ENCODE measurements at places on chromosomes 5 and 9. TPM values are rescaled to one million over a fixed set of nuclear protein-coding genes. Genes with fewer than 3 reads are reported as not detected.
A peak's percentile ranks its signal among the peaks of the same experiment; 100 is the strongest.

DNA sequence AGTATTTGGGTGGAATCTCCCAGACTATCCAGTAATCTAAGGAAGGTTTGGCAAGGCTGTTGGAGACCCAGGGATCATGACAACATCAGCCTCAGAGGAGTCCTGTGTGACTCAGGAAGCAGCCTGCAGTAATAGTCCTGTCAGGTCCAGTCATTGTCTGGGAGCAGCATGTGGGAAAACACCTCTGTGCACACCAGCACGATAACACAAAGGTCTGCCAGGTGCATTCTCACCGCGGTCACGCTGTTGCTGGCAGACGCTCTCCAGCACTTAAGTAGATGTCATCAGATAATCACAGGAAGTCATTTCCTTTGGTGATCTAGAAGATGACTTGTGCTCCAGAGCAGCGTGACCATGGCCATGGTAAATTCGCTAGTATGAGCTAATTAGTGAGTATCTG is 99.2 kb upstream of the IQGAP2 start:
- DNase-seq = no peak
- no peak overlapping the region for H3K4me3 ChIP-seq
- H3K27me3 ChIP-seq = no peaks in the 10 kb centered on the region
- no peak overlapping the region for H3K27ac ChIP-seq
- no peaks in the 10 kb centered on the region for H3K4me1 ChIP-seq
- no peaks in the 10 kb centered on the region for H3K36me3 ChIP-seq

GRCh38 chr9:126081746-126082145 is 244.9 kb upstream of the MVB12B start:
- H3K27ac ChIP-seq = no peak overlapping the region
- no peak overlapping the region for H3K4me3 ChIP-seq
- no peak for DNase-seq

- no peak for DNase-seq
- H3K27ac ChIP-seq = no peak overlapping the region
- H3K27me3 ChIP-seq = no peaks in the 10 kb centered on the region
- no peak overlapping the region for H3K4me3 ChIP-seq
- H3K36me3 ChIP-seq = no peaks in the 10 kb centered on the region
Observed at GRCh38 chr9:116267021-116267420, 113.4 kb downstream of the PAPPA start.

ORM2 gene
- not detected for total RNA-seq

DNA sequence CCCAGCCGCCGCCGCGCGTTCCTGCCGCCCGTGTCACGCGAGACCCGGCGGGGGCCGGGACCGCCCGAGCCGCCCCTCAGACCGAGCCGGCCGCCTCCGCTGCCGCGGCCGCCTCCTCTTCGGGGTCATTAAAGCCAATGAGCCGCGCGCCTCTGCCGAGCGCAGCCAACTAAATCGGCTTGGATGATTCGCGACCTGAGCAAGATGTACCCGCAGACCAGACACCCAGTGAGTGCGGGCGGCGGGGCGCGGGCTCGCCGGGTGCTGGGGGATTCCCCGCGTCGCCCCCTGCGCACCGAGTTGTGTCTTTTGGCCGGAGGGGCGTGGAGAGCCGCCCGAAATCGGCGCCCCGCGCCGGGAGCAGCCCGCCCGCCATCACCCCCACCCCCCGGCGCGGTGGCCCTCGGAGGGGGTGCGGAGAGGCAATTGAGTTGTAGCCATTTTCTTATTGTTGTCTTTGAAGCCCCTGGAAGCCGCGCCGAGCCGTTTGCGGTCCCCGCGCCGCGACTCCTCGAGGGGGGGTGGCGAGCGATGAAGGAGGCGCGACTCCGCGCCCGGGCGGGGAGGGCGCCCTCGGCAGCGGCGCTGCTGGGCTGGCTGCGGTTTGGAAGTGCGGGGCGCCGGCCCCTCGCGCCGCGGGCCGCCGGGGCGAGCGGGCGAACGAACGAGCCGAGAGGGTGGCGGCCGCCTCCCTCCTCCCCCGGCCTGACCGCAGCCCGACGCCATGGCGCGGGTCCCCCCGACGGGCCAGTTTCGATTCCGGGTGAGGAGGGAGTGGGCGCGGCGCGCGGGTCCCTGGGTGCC is 1.0 kb downstream of the TLE4 start:
- H3K36me3 ChIP-seq = peaks cover 21% of the 10 kb centered on the region
- H3K27ac ChIP-seq = peak overlapping the region; percentile 94
- H3K27me3 ChIP-seq = no peaks in the 10 kb centered on the region
- H3K4me1 ChIP-seq = peaks cover 52% of the 10 kb centered on the region

TEX48 gene
- not detected for total RNA-seq
